ENCODE measurements at places on chromosomes 2 and 18. TPM values are rescaled to one million over a fixed set of nuclear protein-coding genes. Genes with fewer than 3 reads are reported as not detected.

Gene OBSL1
- total RNA-seq, result 1.3 TPM

- H3K4me1 ChIP-seq, result peaks cover 34% of the 10 kb centered on the region
- peaks cover 16% of the 10 kb centered on the region for H3K36me3 ChIP-seq
- H3K27ac ChIP-seq, result peak overlapping the region; percentile 24
- peak overlapping the region; percentile 81 for H3K4me3 ChIP-seq
These were observed 2.3 kb downstream of the PSMD1 start for GRCh38 chr2:231058761-231059550.

- DNase-seq, result no peak
These were observed 286.0 kb upstream of the CCDC68 start for GRCh38 chr18:55245211-55245614.

Gene POMC
- total RNA-seq, result 5.5 TPM

Gene MYCN
- 0.16 TPM for total RNA-seq

Gene CFLAR
- total RNA-seq, result 229 TPM

All from activated CD8-positive, alpha-beta T cell treated with anti-CD3 and anti-CD28 coated beads for 36 hours (primary cell).